ENCODE measurements at places on chromosomes 3 and 15. TPM values are rescaled to one million over a fixed set of nuclear protein-coding genes. Genes with fewer than 3 reads are reported as not detected.

The SMCO1 gene
- not detected for total RNA-seq

The LSAMP gene
- total RNA-seq: not detected

DNA sequence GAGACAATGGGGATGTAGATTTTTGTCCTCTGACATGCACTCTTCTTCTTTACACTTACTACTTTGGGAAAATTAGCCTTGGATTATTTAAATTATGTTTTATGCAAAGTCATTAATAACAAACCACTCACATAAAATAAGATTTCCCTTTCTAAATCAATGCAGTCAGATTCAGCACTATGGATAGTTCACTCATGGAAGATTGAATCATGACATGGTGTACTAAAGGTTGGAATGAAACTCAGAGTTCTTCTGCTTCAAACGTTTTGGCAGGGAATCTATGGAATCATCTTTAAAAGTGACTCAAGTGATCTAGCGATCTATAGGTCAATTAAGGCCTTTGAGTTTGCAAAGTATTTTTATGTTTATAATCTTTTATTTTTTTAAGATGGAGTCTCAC, 154.3 kb downstream of the KCNMB2 start:
- no peak overlapping the region for H3K27ac ChIP-seq
- no peaks in the 10 kb centered on the region for H3K4me1 ChIP-seq
- no peaks in the 10 kb centered on the region for H3K27me3 ChIP-seq

DNA sequence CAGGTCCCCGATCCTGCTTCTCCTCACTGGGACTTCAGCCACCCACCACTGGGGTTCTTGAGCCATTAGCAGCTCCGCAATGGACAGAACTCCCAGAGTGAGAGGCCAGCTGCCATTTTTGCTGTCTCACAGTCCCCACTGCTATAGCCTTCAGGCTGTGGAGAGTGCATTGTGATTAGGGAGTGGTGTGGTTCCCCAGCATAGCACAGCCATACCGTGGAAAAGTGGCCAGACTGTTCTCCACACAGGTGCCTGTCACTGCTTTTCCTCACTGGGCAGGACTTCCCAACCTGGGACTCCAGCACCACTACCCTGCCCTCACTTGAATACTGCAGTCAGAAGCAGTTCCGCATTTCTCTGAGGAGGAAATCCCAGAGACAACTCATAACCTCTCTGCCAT, 270.3 kb upstream of the DCBLD2 start:
- no peak overlapping the region for H3K4me3 ChIP-seq
- peaks cover 21% of the 10 kb centered on the region for H3K4me1 ChIP-seq
- DNase-seq: no peak
- H3K27me3 ChIP-seq: no peaks in the 10 kb centered on the region
- no peak overlapping the region for H3K27ac ChIP-seq

DNA sequence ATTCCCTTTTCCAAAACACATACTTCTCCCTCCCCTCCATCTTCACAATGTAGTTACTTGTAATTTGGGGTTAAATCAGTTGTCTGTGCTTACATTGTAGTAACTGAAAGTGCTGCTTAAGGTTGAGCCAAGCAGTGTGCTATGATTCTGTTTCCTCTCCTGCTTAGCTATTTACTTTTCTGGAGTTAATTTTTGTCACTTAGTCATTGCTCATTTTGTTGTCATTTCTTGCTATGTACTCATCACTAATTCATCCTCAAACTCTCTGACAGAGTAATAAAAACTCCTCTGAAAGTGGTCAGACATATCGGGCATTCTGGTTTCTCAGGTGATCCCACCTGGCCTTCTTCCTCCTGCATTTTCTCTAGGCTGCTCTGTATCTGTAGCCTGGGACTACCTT, 80.7 kb downstream of the PPARG start:
- peaks cover 2% of the 10 kb centered on the region for H3K27me3 ChIP-seq
- DNase-seq: no peak
- H3K4me3 ChIP-seq: no peak overlapping the region

Measured in HFFc6 (cell line).